ENCODE measurements at places on chromosomes 4 and X. TPM values are rescaled to one million over a fixed set of nuclear protein-coding genes. Genes with fewer than 3 reads are reported as not detected.
A peak's percentile ranks its signal among the peaks of the same experiment; 100 is the strongest.

DNA sequence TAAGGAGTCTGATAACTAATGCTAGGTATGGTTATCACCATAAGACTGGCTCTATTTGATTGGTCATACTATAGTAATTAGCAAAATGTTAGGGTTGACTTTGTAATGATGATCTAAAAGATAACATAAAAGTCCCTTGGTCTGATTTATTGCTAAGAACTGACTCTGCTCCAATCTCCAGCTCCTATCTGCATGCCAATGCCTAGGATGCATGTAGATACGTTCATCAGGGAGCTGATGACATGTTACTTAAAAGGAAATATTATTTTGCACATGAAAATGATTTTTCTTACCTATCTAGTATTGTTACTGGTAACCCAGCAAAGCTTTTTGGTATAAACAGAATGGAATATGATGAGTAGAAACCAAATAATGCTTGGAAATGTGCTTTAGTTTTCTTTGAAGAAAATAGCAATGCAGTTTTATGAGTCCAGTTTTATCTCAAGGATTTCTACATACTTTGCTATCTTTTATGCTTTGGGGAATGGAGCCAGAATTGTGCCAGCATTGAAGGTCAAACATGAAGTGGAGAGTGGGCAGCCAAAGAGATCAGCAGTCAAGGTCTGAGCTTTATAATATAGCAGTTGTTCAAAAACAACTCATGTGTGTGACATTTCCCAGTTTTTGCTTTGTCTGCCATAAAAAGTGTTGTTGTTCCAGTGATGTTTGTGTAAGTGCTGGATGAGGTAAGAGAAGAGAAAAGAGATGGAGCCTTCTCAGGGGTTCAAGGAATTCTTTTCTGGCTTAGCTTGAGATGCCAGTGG, 121.0 kb downstream of the ARHGAP24 start:
- DNase-seq: no peak

- DNase-seq: no peak
These were observed 129.1 kb downstream of the ARHGAP10 start for GRCh38 chr4:147860960-147861359.

DNA sequence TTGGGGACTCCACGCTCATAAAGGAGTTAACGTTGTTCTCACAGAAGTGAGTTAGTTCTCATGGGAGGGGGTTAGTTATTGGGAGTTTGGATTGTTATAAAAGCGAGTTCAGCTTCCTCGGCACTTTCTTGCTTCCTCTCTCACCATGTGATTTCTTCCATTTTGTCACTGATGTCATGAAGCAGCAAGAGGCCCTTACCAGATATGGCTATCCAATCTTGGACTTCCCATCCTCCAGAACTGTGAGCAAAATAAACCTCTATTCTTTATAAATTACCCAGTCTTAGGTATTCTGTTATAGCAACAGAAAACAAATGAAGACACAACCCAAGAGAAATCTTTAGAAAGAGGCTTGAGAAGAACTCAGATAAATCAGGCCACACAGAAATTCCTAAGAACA, 29.5 kb downstream of the RELL1 start:
- DNase-seq: no peak

- no peak for DNase-seq
These were observed 1049.8 kb upstream of the GRIA3 start for GRCh38 chrX:122134291-122134690.

DNA sequence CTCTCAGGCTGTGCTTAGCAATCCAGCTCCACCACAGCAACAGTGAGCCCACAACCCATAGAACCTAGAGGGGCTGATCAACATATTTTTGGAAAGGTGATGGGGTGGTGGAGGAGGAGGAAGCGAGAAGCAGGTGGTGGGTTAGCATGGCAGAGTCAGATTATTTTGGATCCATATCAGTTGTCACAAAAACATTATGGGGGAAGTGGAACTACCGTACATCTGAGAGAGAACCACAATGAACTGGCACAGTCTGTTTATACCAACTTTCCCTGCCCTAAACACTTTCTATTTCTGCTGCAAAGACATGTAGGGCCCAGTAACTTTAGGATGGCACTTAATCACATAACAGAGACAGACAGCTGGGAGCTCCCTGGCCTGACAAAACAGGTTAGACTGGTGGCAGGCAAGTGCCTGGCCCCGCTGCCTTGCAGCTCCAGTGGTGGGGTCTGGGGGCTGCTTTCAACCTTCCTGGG, 4.3 kb downstream of the SLC9A7 start:
- no peak for DNase-seq

- no peak for DNase-seq
These were observed 896 bp downstream of the KDR start for GRCh38 chr4:55124322-55125076.

GRCh38 chr4:108649863-108650211, 562 bp upstream of the OSTC start:
- no peak for DNase-seq

DNA sequence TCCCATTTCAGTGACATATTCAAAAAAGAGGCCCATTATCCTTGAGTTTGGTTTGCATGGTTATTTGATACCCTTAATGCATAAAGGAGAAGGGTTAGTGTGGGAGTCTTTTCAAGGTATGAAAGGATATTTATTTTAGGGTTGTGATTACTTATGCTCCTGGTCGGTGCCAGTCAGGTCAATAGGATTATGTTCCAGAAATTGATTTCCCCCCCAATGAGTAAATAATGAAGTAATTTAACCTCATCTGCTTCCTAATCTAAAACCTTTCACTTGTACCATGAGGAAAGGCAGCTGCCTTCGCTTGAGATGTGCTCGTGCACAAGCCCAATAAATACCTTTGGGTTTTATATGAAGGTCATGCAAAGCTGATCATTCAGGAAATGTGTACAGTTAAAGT, 55.0 kb upstream of the NR0B1 start:
- no peak for DNase-seq

GRCh38 chr4:152360045-152360410, 175.9 kb downstream of the FBXW7 start:
- DNase-seq: no peak

- peak; percentile 36 for DNase-seq
These were observed 81.8 kb downstream of the FRYL start for GRCh38 chr4:48698029-48698971.

GRCh38 chrX:86914569-86914968, 603.0 kb upstream of the KLHL4 start:
- DNase-seq: no peak

DNA sequence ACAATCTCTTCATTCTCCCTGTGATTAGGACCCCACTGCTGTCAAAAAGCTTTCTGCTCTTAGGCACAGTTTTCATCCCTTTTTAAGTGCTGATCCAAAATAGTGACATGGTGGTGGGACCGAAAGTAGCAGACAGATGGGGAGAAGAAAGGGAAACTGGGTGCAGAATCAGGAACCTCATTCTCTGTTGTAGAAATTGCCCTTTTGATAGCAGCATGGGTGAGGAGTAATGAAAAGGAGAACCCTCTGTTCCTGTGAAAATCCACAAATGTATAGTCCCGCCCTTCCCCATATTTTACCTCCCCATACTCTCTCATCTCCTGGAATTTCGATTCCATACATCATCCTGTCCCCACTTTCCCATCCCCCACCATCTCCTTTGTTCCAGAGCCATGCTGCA, 126.5 kb downstream of the STIM2 start:
- no peak for DNase-seq

DNA sequence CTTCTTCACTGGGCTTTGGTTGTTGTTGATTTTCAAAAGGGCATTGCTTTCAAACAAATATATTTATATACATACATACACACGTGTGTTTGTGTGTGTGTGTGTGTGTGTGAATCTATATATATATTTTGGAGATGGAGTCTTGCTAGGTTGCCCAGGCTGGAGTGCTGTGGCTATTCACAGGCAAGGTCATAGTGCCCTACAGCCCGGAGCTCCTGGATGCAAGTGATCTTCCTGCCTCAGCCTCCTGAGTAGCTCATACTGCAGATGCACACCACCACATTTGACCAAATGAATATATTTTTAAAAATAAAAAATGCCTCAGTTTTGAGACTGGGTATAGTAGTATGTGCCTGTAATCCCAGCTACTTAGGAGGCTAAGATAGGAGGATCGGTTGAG, 34.4 kb downstream of the FRAS1 start:
- no peak for DNase-seq

GRCh38 chr4:121326597-121326996, 54.2 kb downstream of the QRFPR start:
- no peak for DNase-seq

GRCh38 chrX:147478899-147479298, 432.8 kb upstream of the FMR1 start:
- no peak for DNase-seq

DNA sequence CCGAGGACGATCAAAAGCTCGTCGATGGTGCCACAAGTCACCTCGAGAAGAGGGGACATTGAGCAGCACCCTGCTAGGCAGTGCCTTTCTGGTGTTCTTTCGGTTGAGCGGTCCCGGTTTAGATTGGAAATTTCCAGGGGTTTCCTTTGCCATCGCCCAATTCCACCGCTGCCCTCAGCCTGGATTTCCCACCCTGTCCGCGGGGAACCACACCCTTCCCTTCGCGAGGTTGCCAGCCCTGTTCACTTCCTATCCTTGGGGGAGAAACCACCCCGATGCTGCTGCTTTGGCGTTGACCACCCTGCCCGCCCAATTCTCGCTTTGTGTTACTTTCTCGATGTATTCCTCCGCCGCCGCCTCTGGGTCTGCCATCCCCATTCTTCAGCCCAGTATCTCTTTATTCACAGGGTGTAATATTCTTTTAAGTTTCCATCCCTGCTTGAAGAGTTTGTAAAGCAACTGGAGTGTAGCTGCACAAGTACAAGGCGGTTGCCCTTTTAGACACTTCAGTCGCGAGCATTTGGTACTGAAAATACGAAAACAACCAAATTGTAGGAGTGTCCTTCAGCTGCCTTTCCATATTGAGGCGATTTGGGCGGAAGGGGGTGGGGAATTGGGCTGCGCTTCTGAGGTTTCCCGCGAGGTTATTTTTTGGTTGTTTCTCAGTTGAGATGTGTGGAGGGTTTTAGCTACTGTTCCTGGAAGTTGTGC, 1.1 kb downstream of the OGT start:
- peak; percentile 37 for DNase-seq

- DNase-seq: no peak
These were observed 133.1 kb downstream of the IDS start for GRCh38 chrX:149371986-149372385.

- no peak for DNase-seq
These were observed 2.9 kb downstream of the SOX3 start for GRCh38 chrX:140501940-140502468.

- no peak for DNase-seq
These were observed 280.1 kb downstream of the RAPGEF2 start for GRCh38 chr4:159382856-159383561.

DNA sequence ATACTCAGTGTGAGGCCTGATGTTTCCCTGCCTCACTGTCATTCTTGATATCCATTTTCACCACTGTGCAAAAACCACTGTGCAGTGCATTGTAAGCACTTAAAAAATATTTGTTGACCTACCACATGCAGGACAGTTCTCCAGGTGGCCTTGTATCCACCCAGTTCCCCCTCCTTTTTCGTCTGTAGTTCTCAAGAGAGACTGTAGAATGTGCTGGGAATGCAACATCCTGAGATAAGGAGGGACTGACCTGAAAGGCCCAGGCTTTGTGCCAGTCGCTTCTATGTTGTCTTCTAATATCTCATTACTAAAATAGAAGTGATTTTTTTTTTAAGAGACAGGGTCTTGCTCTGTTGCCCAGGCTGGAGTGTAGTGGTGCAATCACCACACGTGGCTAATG, 21.7 kb upstream of the PAQR3 start:
- no peak for DNase-seq

GRCh38 chr4:187139141-187139540, 415.5 kb upstream of the FAT1 start:
- DNase-seq: no peak

GRCh38 chr4:156195914-156196313, 242.2 kb upstream of the CTSO start:
- DNase-seq: no peak

DNA sequence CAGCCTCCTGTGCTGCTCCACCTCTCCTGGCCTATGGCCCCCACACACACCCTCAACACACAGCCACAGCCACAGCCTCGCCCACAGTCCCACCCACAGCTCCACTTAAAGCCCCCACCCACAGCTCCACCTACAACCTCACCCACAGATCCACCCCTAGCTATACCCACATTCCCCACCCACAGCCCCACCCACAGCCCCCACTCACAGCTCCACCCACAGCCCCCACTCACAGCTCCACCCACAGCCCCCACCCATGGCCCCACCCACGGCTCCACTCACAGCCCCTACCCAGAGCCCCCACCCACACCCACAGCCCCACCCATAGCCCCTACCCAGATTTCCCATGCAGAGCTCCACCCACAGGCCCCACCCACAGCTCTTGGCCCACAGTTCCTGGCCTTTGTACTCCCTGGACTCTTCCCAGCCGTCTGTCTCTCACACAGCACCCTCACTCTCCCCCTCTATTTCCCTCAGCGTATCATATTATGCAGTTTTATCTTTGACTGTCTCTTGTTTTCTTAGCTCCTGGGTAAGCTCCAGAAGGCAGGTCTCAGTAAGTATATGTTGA, 322.5 kb downstream of the EVC2 start:
- no peak for DNase-seq

WDR17 gene
- total RNA-seq: 0.51 TPM

NDST4 gene
- 7.4 TPM for total RNA-seq

NPNT gene
- 23.3 TPM for total RNA-seq

TMPRSS11F gene
- total RNA-seq: not detected

GPR50 gene
- total RNA-seq: 0.82 TPM

PROM1 gene
- 1.8 TPM for total RNA-seq

SORBS2 gene
- 23.8 TPM for total RNA-seq

FANCB gene
- 2.9 TPM for total RNA-seq

C4orf51 gene
- not detected for total RNA-seq

SLC2A9 gene
- total RNA-seq: 9.3 TPM

CORIN gene
- total RNA-seq: 6.2 TPM

CRMP1 gene
- 42.8 TPM for total RNA-seq

CT47B1 gene
- total RNA-seq: not detected
